ENCODE measurements at places on chromosomes 3 and 15.

- no peaks in the 10 kb centered on the region for H3K27me3 ChIP-seq
- no peak for DNase-seq
- no peak overlapping the region for H3K27ac ChIP-seq
- H3K4me3 ChIP-seq: no peak overlapping the region
- no peaks in the 10 kb centered on the region for H3K36me3 ChIP-seq
These were observed 50.0 kb upstream of the NMD3 start for GRCh38 chr3:161171113-161171512.

DNA sequence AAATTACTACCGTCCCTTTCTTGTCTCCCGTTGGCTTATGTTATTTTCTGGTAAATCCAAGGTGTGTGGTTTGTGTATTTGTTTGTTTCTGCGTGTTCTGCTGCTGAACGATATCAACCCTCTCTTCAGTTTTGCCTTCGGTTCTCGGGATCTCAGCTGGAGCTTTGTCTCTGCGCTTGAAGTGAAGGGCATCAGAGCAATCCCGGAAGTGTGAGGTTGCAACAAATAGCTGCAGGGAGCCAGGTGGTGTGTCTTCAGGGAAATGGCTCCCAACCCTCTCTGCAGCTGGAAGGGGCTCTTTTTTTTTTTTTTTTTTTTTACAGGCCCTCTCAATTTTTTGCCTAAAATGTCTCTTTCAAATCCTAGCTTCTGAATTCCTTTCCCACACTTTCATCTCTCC, 116.4 kb upstream of the RGMA start:
- H3K36me3 ChIP-seq: no peaks in the 10 kb centered on the region
- H3K4me3 ChIP-seq: no peak overlapping the region
- no peak for DNase-seq
- H3K4me1 ChIP-seq: peaks cover 5% of the 10 kb centered on the region
- H3K27ac ChIP-seq: no peak overlapping the region

DNA sequence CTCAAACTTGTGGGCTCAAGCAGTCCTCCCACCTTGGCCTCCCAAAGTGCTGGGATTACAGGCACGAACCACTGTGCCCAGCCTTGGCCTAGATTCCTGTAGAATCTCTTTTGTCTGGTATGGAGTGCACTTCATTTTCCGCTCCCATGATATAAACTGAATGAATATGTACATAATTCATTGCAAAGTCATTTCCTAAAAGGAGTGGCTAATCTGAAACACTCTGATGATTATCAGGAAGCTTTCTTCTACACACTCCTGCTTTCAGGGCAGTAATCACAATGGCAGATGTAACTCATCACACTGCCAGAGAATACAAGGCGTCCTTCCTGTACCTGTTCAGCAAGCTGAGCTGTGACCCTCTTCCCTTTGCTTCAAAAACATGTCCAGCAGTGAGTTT, 28.6 kb downstream of the RLBP1 start:
- H3K27me3 ChIP-seq: no peaks in the 10 kb centered on the region
- H3K36me3 ChIP-seq: peaks cover 7% of the 10 kb centered on the region
- H3K27ac ChIP-seq: no peak overlapping the region
- no peak overlapping the region for H3K4me3 ChIP-seq
- no peak for DNase-seq
- H3K4me1 ChIP-seq: no peaks in the 10 kb centered on the region

GRCh38 chr15:74504418-74504817, 36.6 kb upstream of the ARID3B start:
- no peaks in the 10 kb centered on the region for H3K27me3 ChIP-seq
- peaks cover 8% of the 10 kb centered on the region for H3K36me3 ChIP-seq
- no peak overlapping the region for H3K27ac ChIP-seq
- H3K4me3 ChIP-seq: no peak overlapping the region

- 0 out of 2 replicates have a peak, but pooled peaks cover 8% of the 10 kb centered on the region for H3K36me3 ChIP-seq
- H3K4me1 ChIP-seq: peaks cover 6% of the 10 kb centered on the region
- H3K4me3 ChIP-seq: no peak overlapping the region
These were observed 44.0 kb downstream of the FMN1 start for GRCh38 chr15:33150431-33150941.

DNA sequence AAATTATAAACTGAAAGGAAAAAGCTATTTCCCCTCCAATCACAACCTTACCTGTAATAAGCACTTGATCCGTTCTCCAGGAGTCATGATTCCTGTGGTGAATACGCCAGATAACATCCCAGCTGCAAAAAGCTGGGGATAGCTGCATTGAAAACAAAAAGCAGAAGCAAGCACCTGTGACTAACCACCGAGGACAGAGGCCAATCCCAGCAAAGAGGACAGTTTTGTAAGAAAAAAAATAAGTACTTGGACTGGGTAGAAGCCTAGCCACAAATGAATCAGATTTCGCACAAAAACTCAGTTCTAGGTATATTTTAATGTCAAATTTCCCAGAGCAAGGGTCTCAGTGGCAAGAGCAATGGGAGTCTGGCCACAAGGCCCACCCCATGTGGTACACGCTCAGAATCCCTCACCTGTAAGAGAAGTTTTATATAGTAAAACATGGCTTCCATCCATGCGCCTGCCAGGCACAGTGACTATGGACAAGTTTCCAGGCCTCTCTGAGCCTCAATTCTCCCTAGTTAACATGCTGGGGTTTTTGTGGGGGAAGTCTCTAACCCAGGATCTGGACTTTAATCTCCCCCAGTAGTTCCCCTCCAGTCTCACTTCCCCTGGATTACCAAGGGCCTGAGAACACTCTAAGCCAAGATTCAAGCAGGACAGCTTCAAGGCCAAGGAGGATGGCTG, 19.2 kb downstream of the SLC25A20 start:
- H3K4me1 ChIP-seq: no peaks in the 10 kb centered on the region
- H3K4me3 ChIP-seq: no peak overlapping the region
- H3K27me3 ChIP-seq: no peaks in the 10 kb centered on the region
- no peak overlapping the region for H3K27ac ChIP-seq

- H3K27ac ChIP-seq: no peak overlapping the region
- H3K36me3 ChIP-seq: no peaks in the 10 kb centered on the region
- H3K4me3 ChIP-seq: no peak overlapping the region
These were observed 92.0 kb upstream of the SLC6A11 start for GRCh38 chr3:10723991-10724390.

DNA sequence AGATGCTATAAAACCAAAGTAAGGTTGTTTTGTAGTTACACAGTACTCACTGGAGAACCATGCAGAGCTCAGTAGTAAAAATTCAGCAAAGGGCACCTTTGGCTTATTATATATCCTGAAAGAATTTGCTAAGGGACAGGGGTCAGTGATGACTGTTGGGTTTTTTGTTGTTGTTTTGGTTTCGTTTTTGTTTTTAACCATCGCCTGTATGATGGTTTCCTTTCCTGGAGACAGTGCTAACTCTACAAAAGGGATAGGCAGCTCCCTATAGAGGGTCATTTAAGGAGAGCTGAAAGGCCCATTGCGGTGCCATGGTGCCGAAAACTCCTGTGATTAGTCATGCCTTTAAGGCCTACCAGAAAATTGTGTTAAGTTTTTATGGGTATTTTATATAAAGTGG, 118.2 kb upstream of the GOLIM4 start:
- H3K36me3 ChIP-seq: no peaks in the 10 kb centered on the region
- no peak overlapping the region for H3K27ac ChIP-seq
- H3K27me3 ChIP-seq: no peaks in the 10 kb centered on the region
- H3K4me1 ChIP-seq: no peaks in the 10 kb centered on the region
- no peak for DNase-seq

All from SJCRH30 (cell line).